GM23338 (cell line): ENCODE measurements at places on chromosomes 12 and 14.

GRCh38 chr12:77082021-77082420, 16.7 kb upstream of the E2F7 start:
- DNase-seq = no peak

DNA sequence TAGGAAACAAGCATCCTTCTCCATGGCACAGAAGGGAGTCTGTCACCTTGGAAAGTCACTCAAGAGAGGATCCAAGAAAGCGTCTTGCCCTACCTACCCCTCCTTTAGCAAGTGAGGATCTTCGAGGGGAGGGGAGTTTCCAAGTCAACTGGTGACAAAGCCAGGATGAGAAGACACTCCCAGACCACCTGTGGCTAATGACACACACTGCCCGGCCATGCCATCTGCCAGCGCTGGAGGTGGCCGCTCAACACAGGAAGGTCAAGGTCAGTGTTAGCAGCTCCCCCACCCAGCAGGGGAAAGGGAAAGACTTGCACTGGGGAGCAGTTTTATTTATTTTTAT, 41.3 kb downstream of the ELK3 start:
- DNase-seq = no peak

DNA sequence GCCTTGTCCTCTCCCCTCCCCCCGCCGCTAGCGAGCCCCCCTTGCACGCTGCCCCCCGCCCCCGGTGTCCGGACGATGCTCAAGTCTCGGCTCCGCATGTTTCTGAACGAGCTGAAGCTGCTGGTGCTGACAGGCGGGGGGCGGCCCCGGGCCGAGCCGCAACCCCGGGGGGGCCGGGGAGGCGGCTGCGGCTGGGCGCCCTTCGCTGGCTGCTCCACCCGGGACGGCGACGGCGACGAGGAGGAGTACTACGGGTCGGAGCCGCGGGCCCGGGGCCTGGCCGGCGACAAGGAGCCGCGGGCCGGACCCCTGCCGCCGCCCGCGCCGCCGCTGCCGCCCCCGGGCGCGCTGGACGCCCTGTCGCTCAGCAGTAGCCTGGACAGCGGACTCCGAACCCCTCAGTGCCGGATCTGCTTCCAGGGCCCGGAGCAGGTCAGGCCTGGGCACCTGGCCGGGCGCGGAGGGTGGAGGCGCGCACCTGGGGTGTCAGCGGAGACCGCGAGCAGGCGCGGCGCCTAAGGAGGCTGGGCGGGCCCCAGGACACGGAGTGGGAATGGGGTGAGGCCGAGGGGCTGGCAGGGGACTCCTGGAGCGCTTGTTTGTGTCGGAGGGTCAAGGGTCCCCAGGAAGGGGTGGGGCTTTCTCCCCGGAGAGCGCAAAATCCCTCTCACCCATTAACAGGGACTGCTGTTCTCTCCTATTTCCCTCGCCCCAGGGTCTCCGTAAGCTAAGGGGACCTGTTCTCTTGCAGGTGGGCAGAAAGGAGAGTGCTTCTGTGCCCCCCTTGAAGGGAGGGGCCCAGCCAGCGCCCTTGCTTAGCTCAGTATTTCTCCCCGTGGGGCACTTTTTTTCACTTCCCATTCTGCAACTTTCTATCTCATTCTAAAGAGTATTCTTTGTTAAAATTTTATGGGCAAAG, 810 bp downstream of the MARCHF9 start:
- peak; percentile 53 for DNase-seq

DNA sequence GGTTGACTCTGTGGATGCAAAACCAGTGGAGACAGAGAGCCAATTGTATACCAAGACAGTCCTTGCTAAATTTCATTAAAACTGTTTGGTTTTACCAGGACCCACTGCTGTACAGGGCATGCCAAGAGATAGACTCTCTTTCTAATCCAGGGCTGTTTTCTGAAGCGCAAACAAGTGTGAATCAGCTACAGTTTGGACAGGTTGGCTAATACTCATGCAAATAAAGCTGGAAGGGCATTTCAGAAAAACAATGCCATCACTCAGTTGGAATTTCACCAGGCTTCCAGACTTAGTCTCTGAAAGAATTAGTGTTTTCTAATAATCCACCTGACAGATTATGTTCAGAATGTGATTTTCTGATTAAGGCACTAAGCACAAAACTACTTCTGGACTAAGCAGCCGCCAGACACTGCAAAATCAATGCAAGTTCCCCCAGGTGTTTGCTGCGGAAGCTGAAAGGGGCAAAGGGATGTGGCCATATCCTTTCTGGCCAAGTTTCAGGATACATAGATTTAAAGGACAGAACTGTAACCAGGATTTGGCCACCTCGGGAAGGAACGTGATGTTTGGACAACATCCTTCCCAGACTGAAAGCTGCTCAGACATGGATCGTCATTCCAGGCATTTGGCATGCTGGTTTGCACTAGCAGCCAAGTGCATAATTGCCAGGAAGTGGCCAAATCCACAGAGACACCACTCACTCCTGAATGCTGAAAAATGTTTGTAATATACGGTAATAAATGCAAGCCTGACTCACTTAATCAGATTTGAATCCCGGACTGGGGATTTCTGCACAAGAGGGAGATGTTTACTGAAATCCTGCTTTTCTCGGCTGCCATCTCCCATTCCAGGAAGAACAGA, 32.0 kb upstream of the CDKN3 start:
- no peak for DNase-seq

DNA sequence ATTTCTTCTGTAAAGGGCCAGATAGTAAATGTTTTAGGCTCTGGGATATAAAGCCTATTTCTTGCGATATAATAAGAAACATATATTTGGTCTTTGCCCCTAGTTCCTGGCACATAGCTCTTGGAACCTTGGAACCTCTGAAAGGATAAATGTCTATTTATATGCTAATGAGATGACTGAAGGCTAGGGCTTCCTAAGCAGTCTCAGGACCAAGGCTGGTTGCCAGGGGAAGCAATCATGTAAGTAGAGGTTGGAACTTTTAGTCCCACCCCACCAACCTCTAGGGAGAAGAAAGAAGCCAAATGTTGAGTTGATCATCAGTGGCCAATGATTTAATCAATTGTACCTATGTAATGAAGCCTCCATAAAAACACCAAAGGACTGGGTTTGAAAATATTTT, 26.6 kb upstream of the NFYB start:
- peak; percentile 40 for DNase-seq

DNA sequence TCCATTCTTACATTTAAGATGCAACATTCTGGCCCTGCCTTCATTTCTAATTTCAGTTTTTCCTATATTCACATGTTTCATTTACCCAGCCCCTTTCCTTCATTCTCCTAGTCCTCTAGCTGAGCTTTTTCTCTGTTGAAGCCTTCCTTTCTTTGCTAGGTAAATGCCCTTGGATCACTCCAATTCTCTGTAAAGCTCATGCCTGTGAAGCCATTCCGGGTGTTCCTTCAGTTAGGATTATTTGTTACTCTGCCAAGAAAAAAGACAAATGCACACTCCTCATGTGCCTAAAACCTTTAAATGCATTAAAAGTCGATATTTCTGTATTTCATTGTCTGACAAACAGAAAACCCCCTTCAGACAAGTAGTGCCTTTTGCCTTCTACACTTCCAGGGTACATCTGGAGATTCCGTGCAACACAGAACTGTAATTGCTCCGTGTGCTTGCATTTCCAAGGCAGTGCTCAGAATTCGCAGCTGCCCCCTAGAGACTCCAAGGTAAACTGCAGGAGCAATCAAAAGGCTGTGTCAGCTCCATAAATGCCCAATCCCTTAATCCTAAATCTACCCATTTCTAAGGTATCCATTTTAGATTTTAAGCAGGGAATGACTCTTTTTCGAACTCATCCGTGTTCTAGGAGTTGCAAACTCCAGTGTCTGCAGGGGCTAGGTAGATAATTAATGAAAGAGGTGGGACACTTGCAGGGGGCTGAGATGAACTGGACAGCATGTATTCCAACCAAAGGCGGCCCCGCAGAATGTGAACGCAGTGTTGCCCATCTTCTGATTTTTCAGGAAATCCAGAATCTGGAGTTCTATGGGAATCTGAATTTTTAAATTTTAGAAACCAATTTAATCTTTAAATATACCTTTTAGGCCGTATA, 320.2 kb downstream of the GRIN2B start:
- DNase-seq = peak; percentile 79

DNA sequence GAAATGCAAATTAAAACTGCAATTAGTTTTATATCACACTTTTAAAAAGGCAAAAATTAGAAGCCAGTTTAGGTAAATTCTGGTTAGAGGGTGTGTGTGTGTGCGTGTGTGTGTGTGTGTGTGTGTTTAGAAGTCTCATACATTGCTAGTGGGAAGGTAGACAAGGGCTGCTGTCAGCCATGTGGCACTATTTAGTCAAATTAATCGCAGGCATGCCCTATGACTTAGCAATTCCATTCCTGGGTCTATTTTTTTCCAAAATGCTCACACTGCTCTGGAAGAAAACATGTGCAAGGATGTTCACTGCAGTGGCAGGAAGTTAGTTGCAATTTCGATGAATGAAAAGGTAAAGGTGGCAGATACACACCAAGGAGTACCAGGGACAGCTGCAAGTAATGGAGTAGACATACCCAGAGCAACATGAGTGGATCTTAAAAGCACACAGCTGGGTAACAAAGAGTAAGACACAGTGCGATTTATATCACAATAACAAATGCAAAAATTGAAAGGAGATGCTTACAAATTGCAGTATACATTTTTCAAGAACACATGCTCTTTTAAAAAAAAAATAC, 11.6 kb downstream of the CAPZA3 start:
- DNase-seq = no peak

DNA sequence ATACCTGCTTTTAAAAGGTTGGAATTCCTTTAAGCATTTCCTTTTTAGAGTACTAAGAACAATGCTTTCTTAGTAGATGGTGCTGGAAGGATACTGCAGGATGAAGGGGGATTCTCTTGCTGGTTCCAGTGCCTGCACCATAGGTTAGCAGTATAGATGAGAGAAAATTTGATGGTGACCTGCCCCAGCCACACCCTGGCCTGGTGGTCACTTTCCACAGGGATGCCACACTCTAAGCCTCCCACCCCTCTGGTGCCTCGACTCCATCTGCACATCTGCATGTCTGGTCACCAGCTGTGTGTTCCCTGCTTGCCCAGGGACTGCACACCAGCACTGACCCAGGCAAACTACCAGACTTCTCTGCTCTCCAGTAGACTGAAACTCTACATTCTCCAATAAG, 19.1 kb downstream of the SLC2A3 start:
- DNase-seq = peak; percentile 76

DNA sequence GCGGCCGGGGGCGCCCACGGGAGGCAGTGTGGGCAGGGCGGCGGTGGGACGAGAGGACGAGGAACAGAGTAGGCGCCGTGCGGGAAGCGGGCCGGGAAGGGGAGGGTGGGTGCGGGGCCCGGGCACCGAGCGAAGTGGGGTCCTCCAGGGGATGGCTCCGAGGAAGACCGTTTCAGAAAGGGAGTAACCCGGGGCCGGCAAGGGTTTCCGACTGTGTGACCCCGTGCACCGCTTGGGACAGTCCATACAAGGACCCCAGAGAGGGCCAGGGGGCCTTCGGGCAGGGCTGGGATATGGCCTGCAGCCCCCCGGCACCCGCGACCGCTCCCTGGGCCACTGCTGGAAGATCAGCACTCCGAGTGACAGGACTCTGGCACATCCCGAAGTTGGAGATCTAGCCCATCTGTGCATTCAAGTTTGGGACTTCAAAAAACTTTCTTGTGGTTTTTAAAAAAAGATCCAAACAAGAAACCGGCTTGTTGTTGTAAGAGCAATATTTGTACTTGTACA, 448 bp downstream of the TSPAN9 start:
- peak; percentile 42 for DNase-seq

GRCh38 chr12:92136965-92137721, 8.5 kb downstream of the BTG1 start:
- peak; percentile 48 for DNase-seq
